ENCODE measurements at places on chromosomes 6 and 20.

- DNase-seq: no peak
Observed at GRCh38 chr6:142985281-142985680, 40.3 kb upstream of the HIVEP2 start.

- no peak for DNase-seq
Observed at GRCh38 chr6:155274106-155274505, 10.3 kb downstream of the CLDN20 start.

DNA sequence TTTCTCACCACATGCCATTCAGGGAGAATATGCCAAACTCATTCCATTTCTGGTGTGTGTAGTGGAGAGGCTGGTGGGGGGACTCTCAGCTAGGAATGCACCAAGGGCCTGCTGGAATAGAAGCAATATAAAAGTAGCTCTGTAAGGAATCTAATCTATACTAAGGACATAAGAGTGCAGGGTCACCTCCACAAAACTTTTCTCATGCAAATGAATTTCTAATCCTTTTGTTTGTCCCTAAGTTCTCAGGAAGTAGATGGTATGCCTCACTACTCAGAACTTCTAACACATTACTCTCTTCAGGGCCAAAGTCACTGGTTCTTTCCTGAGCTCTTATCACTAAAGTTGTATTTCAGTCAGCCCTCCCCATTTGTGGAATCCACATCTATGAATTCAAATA is 427.2 kb downstream of the C6orf118 start:
- DNase-seq: no peak

- no peak for DNase-seq
Observed at GRCh38 chr6:120260636-120261035, 911.1 kb upstream of the MAN1A1 start.

DNA sequence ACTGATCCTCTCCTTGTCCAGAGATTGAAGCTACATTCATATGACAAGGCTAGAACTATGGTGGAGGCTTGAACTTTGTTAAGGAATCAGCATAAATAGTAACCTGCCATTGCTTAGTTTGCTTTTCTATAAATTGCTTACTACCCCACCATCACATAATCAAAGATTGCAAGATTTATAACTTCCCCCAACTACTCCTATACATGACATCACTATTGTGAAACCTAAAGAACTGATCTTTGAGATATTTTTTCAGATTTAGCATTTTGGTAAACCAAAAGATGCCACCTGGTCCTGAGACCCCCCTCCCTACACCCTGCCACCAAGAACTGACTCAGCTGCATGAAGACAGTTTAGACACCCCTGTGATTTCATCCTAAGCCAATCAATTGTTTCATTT is 385.3 kb downstream of the CDC5L start:
- DNase-seq: no peak

DNA sequence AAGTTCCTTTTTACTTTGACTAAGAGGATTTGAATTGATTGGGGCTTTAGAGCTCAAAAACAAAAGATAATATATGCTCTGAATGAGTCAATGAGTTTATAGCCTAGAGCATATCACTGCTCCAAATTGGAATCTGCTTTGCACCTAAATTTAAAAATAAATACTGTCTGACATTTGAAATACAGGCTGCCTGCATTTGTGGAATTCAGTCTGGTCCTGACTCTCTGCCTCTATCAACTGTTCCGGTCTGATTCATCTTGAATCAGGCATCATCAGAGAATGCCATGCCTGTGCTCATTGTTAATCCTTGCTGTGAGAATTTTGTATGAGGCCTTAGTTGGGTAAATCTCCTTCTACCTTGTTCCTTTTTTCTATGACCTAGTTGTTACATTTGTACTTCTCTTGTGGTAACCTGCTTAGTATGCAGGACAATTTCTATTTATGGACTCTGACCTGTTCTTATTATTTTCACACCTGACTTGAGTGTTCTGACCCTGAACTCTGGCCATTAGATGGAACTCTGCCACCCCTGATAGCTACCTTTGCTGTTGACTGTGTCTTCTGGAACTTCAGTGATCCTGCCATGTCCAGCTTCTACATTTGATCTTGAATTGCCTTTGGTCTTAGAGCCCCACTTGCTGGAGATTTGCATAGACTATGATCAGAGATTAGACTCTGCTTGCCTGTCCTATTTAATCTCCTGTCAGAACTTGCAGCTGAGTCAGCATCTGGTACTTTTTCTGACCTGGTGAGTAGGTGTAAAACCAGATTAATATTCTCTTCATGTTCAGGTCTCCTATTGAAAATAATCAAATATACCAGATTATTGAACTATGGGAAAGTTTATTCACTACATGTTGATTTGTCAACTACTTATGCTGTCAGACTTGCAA is 442.7 kb upstream of the HS3ST5 start:
- DNase-seq: no peak

- DNase-seq: no peak
Observed at GRCh38 chr6:106279179-106279578, 46.4 kb downstream of the ATG5 start.

GRCh38 chr6:44043479-44044153 is 83.6 kb downstream of the MRPL14 start:
- DNase-seq: no peak

- DNase-seq: no peak
Observed at GRCh38 chr6:81863123-81863522, 110.6 kb upstream of the TENT5A start.

DNA sequence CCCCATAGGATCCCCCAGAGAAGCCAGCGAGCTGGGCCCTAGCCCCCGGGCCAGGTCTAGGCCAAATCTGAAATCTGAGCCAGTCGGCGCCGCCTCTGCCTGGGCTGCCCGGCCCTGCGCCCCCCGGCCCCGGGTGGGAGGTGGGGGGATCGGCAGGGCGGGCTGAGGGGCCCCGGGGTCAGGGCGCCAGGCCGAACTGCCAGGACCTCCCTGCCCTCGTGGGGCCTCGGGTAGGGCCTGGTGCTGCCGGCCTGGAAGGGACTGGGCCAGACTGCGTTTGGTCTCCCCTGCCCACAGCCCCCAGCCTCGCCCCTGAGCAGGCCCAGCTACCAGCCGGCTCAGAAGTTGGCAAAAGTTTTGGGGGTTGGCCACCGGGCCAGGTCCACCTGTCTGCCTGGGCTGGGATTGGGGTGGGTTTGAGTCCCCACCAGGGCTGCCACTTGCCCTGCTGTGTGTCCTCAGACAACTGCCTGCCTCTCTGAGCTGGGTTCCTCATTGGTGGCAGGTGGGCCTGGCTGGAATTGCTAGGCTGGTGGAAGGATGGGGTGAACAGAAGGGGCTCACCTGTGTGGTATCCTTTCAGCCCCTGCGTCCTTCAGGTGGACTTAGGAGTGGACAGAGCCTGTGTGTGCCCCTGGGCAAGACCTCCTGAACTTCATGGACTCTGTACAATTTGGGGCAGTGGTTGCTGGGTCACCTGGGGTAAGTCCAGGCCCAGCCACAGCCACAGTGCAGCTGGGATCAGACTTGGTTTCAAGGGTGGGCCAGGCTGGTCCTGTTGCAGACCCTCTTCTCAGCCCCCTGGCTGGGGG is 801 bp downstream of the SRC start:
- no peak for DNase-seq
